ENCODE measurements at places on chromosomes 2 and 18.

GRCh38 chr2:210611466-210611865 is 55.1 kb downstream of the CPS1 start:
- DNase-seq = no peak

GRCh38 chr2:151810489-151810888 is 17.7 kb downstream of the ARL5A start:
- DNase-seq = no peak

GRCh38 chr2:43026426-43027096 is 199.8 kb downstream of the ZFP36L2 start:
- DNase-seq = no peak

DNA sequence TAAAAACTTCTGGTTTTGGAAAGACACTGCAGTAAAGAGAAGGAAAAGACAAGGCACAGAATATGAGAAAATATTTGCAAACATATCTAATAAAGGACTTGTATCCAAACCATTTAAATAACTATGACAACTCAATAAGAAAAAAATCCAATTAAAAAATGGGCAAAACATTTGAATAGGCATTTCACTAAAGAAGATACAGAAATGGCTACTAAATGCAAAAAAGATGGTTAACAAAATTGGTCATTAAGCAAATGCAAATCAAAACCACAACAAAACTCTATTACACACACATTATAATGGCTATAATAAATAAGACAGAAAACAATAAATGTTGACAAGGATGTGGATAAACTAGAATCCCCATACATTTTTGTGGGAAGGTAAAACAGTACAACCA is 14.5 kb downstream of the MYOM1 start:
- DNase-seq = no peak

- DNase-seq = no peak
Observed at GRCh38 chr2:173656086-173656485, 301.4 kb downstream of the CDCA7 start.

DNA sequence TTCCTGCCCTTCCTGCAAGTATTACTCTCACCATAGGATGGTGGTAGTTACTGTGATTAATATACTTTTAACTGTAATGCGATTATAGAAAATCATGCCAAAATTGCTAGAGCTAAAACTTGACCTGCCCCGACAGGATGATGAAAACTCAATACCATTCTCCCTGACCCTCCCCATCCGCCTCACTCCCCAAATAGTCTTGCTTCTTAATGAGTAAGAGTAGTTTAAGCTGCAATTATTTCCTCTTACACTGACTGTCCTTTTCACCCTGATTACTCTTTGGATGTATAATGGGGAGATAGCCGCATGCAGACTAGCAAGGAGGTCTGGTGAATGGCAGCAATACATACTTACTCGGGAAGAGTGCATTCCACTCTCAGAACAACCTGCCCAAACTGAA is 269.6 kb upstream of the SIX3 start:
- DNase-seq = no peak

DNA sequence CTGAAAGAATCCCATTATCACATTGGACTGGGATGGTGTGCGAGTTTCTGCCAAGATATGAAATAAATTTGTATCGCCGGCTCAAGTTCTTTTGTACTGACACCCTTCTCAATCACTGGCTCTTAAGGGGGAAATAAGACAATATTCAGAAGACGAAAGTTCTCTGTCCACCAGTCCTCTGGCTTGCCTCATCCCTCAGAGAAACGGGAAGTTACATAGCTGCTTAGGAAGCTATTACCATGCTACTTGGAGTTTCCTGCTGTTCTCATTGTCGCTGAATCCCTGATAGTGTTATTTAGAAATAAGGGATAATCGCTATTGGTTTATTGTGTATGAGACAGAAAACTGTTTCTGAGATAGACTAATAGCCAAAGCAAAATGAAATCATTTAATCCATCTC is 205.0 kb upstream of the ZNF521 start:
- DNase-seq = no peak

GRCh38 chr2:11790228-11790627 is 43.8 kb downstream of the LPIN1 start:
- peak; percentile 12 for DNase-seq

DNA sequence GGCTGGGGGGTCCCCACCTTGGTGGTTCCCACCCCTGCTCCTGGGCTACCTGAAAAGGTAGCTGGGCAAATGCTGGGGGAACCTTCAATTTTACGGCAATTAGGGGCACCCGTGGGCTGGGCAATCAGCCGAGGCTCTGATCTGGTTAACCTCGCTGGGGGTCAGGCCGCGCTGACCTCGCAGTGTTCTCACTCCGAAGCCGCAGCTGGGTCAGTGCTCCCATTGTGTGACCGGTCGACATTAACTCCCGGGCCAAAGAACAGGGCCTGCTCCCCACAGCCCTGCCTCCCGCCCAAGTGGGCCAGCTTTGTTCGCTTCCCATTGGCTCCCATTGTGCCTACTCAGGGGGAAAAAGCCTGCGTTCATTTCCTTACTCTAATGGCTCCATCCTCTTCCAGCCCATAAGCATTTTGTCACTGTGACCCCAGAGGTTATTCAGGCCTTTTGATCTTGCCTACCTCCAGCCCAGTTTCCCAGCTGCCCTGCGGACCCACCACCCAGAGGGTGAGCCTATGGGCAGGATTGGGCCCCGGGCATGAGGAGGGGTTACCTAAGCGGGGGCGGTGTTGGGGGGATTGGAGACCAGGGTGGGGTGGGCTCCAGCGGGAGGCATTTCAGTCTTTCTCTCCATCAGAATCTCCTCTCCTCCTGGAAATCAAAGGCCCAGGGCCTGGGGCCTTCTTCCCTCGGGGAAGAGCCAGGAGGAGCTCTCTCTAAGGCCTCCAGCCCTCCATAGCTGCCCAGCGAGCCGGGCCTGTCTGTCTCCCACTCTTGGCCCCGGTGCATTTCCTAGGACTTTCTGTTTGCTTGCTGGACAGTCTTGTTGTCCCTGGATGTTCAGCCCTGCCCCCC is 90.1 kb downstream of the MYCN start:
- no peak for DNase-seq

- DNase-seq = no peak
Observed at GRCh38 chr2:217906798-217907197, 96.0 kb downstream of the TNS1 start.

DNA sequence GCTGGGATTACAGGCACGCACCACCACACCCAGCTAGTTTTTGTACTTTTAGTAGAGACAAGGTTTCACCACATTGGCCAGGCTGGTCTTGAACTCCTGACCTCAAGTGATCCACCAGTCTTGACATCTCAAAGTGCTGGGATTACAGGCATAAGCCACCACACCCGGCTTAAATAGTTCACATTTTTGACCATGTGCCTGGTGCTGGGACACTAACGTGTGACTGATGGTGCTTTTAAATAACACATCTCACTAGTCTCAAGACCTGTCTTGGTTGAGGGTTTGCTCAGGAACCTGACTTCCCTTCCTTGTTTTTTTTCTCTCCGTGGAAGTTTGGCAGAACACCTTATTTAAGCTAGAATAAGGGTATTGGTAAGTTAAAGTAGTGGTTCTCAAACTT is 8.5 kb downstream of the FMNL2 start:
- no peak for DNase-seq

DNA sequence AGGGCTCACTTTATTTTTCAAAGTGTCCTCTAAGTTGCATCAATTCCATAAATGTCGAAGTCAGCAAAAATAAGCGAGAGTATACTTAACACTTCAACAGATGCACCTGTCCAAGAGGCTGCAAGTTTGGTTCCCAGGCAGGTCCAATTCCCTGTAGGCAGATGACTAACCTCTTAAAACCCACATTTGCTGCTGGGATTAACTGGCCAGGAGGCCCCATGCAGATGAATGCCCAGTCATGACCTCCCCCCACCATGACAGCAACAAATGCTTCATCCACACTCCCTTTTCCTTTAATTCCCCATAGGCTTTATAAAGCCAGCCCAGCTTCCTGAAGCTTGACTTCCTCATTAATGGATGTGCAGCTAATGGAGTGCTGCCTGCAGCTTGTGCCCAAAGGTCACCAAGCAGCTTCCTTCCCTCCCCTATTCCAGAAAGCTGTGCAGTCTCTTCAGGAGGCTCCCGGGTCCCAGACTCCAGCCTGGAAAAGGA is 35.7 kb downstream of the REEP1 start:
- peak; percentile 13 for DNase-seq

DNA sequence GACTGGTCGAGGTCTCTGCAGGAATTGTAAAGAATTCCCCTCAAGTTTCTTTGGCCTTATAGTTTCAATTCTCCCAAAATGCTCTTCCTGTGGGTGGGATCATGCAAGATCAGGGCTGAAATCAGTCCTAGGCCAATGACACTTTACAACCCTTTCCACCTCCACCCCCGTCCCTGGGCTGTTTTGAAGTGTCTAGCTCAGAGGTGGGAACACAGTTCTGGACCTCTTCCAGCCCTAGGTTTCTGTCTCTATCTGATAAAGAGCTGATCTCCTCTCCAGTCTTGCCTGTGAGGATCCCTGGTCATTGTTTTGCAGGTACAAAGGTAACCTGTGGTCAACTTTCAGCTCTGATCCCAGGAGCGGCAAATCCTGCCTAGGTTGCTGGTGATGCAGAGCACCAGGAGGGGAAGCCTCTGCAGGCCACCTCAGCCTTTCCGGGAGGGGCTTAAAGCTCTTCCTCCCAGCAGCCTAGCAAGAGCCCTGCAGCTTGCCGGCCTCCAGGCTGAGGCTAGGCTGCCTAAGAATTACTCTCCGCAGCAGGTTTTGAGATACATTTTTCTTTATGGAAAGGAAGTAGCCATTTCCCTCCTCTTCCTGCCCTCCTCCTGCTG is 69.8 kb upstream of the WIPF1 start:
- no peak for DNase-seq

GRCh38 chr18:13831864-13832508 is 8.0 kb downstream of the MC5R start:
- DNase-seq = peak; percentile 15

- no peak for DNase-seq
Observed at GRCh38 chr2:42087137-42087856, 39.5 kb downstream of the PKDCC start.

- peak; percentile 73 for DNase-seq
Observed at GRCh38 chr2:156331572-156332283, 793 bp downstream of the NR4A2 start.

DNA sequence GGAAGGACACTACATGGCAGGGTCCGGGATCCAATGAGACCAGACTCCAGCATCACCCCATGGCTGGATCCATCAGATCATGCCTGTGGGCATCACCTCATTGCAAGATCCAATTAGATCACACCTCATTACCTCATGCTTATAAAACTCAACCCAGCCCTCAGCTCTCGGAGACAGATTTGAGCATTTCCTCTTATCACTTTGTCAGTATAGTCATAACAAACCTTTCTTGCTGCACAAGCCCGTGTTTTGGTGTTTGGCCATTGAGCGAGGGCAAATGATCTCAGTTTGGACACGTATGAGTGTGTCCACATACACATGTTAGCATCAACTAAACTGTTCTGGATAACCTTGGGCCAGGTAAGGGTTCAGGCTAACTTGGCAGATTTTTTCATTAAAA is 58.8 kb downstream of the CCDC195 start:
- DNase-seq = no peak

DNA sequence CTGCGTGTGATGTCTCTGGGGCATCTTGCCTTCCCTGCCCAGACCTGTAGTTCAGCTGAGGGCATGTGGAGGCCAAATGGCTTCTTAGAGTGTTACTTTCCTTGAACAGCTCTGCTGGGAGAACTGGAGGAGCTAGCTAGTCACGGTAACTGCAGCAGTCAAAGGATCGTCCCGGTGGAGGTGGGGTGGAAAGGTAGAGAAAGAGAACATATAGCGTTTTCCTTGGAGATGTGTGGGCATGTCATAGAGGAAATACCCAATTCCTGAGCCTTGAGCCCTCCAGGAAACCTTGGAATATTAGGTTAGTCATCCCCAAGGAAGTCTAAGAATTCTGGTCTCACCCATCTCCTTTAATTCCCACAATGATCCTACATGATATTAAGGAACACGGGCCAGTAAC is 33.5 kb upstream of the IL37 start:
- DNase-seq = peak; percentile 72

- no peak for DNase-seq
Observed at GRCh38 chr18:55400590-55401541, 187.1 kb downstream of the TCF4 start.

DNA sequence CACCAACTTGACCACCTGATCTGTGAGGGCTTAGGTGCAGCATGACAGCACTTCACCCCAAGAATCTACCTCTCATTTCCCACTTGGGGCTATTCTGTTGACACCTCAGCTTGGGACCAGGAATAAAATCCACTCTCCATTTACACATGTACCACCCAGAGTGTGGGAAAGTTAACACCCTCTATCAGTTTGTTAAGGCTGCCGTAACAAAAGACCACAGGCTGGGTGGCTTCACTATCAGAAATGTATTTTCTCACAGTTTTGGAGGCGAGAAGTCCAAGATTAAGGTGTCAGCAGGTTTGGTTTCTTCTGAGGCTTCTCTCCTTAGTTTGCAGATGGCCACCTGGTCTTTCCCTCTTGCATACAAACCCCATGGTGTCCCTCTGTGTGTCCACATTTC is 277.7 kb upstream of the ERBB4 start:
- no peak for DNase-seq

DNA sequence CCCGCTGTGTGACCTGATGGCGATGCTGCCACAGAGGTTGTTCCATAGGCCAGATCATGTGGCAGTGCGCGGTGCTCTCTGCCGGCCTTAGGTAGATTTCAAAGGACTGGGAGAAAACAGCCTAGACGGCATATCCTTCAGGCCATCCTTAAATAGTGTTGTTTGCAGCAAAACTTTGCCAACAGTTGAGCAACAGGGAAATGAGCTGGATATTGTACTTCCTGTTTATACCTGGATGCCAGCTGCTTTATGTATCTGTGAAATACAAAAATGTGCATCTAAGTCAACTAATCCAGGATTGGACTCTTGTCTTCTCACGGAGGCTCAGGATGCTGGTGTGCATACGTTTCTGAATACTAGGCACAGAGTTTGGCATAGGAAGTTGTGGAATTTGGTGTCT is 107.1 kb downstream of the EML6 start:
- no peak for DNase-seq

DNA sequence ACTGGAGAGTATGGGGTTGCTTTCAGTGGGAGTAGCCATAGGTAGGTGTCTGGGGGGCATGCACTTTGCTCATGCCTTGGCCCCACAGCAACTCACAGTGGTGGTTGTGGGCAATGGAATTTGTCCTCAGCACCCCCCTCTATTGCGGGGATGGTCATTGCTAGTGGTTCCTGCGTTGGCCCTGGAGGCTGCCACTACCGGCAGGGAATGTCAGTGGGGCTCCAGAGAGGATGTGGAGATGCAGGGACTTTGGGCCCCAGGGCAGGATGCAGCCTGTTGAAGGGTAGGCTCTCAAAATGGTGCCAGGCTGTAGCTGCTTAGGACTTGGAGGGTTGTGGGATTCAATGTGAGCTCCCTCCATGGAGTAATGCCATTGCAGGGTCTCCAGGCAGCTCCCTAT is 125.0 kb downstream of the XRCC5 start:
- DNase-seq = no peak

GRCh38 chr18:41665210-41665609 is 289.8 kb upstream of the PIK3C3 start:
- no peak for DNase-seq

GRCh38 chr2:2057125-2057721 is 273.9 kb downstream of the MYT1L start:
- peak; percentile 2 for DNase-seq

GRCh38 chr2:46339676-46340459 is 42.7 kb downstream of the EPAS1 start:
- DNase-seq = no peak
